AML-193 (cell line): ENCODE measurements at places on chromosomes 2 and 18.

DNA sequence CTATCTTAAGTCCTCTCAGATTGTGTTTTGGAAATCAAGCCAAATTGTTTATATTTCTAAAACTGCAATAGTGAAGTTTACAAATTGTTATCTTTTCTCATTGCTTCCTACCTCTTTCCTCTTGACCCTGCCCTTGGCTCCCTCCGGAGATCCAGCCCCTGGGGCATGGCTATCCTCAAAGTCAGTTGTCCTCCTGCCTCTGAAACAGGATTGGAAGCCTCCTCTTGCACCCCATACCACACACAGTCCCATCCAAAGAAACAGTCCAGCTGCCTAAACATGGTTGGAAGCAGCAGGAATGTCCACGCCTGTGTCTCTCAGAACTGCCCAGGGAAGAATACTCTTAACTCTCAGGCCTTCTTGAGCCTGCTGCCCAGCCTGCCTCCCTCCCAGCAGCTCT lies 30.1 kb upstream of the COL6A3 start:
- DNase-seq = no peak

DNA sequence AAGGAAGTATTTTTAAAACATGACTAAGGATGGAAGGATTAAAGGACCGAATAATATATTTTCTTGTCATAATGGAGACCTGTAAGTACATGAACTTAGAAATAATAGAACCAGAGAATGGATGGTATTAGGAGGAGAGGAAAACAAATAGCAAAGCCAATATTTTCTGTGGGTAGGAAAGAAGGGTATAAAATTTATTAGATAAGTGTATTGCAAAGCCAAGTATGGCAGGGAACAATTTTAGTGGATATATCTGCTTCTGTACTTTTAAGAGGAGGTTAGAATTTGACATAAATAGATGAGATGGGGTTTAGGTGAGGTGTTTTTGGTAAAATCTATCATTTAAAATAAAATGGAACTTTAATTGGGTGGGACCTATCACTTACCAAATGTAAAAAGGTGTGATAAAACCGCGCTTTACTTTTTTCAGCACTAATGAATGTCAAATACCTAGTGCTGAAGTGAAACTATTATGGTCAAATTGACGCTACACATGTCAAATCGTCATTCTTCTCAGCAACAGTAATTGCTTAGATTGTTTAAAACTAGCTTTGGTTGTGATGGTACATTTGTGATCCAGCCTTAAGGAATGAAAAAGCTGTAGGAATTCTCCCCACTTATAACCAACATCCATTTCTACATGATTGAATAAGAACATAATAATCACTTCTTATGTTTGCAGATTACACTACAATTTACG lies 78.1 kb upstream of the ZEB2 start:
- DNase-seq = no peak

- DNase-seq = no peak
Measured at GRCh38 chr2:175293776-175294175, 112.3 kb upstream of the ATP5MC3 start.

- DNase-seq = no peak
Measured at GRCh38 chr2:187782301-187782700, 228.1 kb upstream of the TFPI start.
